ENCODE measurements at places on chromosomes 4 and X.

DNA sequence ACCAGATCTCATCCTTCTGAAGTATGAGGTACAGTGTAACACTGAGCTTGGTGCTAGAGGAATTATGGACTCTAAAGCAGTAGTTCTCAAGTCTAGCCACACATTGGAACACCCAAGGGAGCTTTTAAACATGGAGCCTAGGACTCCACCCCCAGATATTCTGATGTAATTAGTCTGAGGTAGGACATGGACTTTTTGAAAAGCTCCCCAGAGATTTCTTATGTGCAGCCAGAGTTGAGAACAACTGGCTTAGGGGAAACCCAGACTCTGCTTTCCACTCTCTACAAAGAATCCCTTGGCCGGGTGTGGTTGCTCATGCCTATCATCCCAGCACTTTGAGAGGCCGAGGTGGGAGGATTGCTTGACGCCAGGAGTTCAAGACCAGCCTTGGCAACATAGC is 11.6 kb upstream of the GDPD2 start:
- DNase-seq: no peak

GRCh38 chr4:42653626-42654560 is 3.0 kb downstream of the ATP8A1 start:
- no peak for DNase-seq

GRCh38 chr4:133464311-133464710 is 315.2 kb downstream of the PCDH10 start:
- no peak for DNase-seq

GRCh38 chr4:108001540-108002135 is 11.9 kb downstream of the HADH start:
- DNase-seq: no peak

GRCh38 chrX:68829582-68830418 is 979 bp downstream of the EFNB1 start:
- DNase-seq: no peak

DNA sequence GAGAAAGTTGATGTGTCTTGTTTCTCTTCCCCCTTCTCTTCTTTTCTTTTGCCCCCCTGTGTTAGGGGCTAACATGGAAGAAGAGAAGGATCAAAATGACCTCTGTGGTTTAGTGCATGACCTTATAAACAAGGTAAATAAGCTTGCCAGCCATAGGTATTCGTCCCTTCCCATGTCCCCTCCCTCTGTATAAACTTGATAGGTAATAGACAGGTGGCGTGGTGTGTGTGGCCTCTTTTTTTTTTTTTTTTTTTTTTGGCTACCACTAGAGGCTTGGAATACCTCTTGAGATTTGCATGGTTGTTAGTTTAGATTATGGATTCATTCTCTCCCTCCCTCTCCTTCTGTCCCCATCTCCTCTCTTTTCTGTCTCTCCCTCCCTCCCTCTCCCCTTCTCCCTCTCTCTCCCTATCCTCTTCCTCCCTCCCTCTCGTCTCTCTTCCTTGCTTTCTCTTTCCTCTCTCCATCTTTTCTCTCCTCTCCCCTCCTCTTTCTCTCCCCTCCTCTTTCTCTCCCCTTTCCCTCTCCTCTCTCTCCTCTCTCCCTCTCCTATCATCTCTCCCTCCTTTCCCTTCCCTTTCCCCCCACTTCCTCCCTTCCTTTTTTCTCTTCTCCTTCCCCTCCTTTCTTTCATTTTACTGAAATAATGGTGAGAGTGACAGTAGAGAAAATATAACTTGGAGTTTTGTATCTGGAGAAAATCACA is 134.4 kb downstream of the AFF1 start:
- no peak for DNase-seq

- no peak for DNase-seq
Measured at GRCh38 chr4:111618908-111619307, 526.3 kb upstream of the FAM241A start.

GRCh38 chrX:38939067-38939466 is 137.8 kb downstream of the MID1IP1 start:
- no peak for DNase-seq

DNA sequence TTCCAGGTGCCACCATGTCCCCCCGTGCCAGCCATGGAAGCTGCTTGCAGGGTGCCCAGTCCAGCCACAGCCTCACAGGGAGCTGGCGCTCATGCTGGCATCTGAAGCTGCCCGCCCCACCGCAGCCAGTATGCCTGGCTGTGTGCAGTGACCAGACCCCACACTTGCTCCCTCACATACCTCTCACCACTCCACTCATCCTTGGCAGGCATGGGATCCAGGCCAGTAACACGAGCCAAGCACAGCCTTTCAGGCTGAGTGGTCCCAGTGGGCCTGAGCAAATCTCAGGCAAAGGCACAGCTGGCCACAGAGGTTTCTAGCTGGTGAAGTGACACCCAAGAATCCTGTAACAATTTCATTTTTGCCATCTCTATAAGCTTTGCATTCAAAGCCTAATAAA is 48.4 kb upstream of the SEC24B start:
- no peak for DNase-seq

GRCh38 chr4:88734403-88734949 is 36.8 kb upstream of the NAP1L5 start:
- no peak for DNase-seq

- no peak for DNase-seq
Measured at GRCh38 chrX:85004255-85004654, 578 bp downstream of the APOOL start.

DNA sequence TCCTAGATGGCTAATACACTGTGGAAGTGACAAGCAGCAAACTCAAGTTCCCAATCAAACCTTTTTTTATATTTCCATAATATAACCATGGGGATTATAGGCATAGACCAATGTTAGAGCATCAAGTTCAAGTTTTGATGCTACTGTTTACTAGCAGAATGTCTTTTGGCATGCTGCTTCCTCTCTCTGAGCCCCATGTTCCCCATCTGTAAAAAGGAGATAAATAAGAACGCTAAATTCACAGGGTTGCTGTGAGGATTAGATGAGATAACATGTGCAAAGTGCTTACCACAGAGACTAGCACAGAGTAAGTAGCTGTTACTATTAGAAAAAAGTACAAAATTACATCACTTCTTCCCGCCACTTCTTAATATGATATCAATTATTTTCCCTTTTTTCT is 18.0 kb downstream of the MBNL3 start:
- no peak for DNase-seq

GRCh38 chr4:3347871-3348270 is 55.0 kb downstream of the RGS12 start:
- no peak for DNase-seq

- no peak for DNase-seq
Measured at GRCh38 chr4:129064717-129065116, 28.6 kb downstream of the SCLT1 start.

DNA sequence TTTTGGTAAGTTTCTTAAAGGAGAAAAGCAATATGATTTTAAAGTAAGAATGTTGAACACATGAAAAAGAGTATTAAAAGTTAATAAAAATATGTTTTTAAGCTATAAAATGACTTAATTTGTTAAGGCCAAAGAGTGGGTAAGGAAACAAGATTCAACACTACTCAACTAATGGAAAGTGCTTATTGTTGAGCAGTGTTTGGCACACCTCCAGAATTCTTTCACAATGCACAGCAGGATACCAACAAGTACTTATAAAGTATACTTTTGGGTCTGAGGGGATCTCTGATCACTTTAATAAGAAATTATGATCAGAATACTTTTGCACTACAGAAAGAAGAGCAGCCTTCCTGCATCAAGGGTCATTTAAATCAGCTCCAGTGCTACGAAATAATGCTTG is 5.9 kb downstream of the LAMP2 start:
- no peak for DNase-seq

GRCh38 chr4:107863850-107864371 is 39.2 kb downstream of the SGMS2 start:
- no peak for DNase-seq

GRCh38 chrX:148771440-148771839 is 271.0 kb downstream of the AFF2 start:
- DNase-seq: no peak

GRCh38 chrX:34586346-34586911 is 70.7 kb downstream of the TMEM47 start:
- no peak for DNase-seq

DNA sequence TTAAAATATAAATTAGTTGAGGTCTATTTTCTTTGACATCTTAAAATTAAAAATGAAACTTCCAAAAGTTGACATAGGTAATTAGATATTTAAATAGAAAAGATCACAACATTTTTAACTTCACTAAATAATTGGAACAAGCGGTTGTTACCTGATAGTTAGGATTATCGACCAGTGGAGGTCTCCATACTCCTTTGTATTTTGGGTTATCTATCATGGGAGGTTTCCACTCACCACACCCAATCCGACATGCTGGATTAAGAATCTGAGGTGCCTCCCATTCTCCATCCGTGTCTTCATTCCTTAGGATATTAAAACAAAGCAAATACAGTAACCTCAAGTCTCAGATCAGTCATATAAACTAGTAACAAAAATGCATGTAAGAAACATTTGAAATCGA is 22.2 kb downstream of the SCOC start:
- DNase-seq: no peak

GRCh38 chr4:8679032-8679431 is 86.5 kb downstream of the CPZ start:
- no peak for DNase-seq

GRCh38 chr4:78601013-78601412 is 49.4 kb downstream of the ANXA3 start:
- DNase-seq: no peak

DNA sequence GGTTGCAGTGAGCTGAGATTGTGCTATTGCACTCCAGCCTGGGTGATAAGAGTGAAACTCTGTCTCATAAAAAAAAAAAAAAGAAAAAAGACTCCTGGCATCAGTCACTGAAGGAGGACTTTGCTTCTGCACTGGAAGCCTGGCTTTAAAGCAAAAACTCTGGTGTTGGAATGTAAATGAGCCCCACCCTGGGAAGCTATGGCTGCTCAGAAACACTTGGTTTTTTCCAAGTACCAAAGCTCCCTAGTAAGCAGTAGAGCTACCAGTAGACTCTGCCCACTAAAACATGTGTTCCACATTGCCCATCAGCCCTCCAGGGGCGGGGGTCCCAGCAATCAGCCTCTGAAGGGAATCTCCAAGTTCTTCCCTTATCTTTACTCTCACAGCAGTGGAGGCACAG is 154.4 kb downstream of the SHROOM3 start:
- no peak for DNase-seq

DNA sequence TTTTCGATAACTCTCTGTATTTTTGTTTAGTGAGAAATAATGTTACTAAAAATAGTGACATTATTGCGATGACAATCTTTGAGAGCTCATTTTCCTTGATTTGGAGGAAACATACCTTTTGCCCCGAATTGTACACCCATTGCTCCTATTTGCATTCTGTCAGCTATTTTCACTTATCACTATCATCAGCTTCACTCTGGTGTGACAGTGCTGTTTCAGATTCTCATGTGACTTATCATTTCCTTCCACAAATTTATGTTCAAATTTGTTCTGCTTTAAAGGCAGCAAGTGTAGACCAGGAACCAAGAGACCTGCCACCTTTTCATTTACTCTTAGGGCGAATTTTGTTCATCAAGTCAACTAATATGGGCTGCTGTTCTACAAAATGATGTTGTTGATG is 179.4 kb downstream of the RBM46 start:
- DNase-seq: no peak

GRCh38 chrX:14235004-14235403 is 205.3 kb upstream of the GEMIN8 start:
- no peak for DNase-seq

DNA sequence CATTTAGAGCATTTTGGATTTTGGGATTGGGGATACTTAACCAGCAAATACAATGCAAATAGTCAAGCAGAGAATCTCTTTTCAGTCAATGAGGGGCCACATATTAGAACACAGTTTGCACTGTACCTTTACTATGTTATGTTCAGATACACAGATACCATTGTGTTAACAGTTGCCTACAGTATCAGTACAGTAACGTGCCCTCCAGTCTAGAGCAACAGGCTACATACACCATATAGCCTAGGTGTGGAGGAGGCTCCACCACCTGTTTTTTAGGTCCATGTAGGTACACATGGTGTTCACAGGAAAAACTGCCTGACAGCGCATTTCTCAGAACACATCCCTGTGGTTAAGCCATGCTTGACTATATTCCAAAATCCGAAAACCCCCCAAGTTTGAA is 9.1 kb downstream of the GRPEL1 start:
- no peak for DNase-seq

DNA sequence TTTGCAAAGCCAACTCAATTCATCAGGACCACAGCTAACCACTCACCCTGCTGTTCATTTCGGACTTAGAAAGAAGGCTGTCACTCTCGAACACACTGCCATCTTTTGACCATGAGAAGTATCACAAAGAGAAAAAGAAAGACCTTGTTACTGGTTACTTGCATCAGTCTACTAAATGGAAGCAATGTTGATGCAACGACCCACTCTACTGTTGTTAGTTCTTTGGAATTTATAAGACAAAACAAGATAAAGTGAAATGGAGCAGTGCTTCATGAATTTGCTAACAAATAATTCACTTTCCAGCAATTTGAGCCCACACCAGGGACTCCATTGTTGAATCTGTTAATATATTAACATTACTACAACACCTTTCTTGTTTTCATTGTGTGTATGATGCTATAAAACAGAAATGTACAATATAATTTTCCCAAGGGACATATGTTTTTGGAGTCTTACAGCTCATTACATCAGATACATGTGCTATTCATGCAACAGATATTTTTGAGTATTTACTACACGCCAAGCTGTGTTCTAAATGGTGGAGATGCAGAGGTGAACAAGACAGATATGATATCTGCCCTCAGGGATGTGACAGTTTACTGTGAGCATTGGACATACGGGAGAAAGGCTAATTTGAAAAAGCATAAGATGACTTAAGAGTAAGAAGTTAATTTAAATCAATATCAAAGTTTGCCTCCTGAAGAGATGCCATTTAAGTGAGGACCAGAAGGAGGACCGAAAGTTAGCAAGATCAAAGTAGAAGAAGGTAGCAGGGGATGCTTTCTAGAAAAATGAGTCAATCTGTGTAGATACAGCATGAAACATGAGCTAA is 87.2 kb downstream of the AREG start:
- DNase-seq: no peak

DNA sequence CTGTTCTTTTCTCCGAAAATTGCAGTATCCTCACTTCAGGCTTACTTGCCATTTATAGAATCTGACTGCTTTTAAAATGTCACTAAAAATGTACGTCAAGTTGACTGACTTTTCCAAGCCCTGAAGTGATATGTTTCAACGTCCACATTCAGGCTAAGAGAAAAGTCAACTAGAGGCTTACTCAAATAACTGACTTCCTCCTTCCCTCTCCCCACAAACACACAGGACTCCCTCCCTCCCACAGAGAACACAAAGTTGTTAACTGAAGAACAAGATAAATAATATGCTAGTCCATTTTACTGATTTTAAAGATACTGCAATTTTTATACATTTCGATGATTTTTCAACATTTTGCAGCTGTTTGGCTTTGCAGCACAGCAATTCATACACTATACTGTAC is 13.8 kb upstream of the CDKL2 start:
- DNase-seq: no peak

GRCh38 chr4:113537628-113538027 is 223.9 kb downstream of the CAMK2D start:
- DNase-seq: no peak

GRCh38 chrX:17656035-17656418 is 81.3 kb upstream of the SCML1 start:
- no peak for DNase-seq

- DNase-seq: no peak
Measured at GRCh38 chrX:121356850-121357171, 309.4 kb downstream of the GLUD2 start.

Data from stimulated activated CD8-positive, alpha-beta memory T cell treated with anti-CD3 and anti-CD28 coated beads, Interleukin-4, amount 100 ng/mL, for 24 hours (primary cell).